ENCODE measurements at places on chromosomes 6 and 20.

DNA sequence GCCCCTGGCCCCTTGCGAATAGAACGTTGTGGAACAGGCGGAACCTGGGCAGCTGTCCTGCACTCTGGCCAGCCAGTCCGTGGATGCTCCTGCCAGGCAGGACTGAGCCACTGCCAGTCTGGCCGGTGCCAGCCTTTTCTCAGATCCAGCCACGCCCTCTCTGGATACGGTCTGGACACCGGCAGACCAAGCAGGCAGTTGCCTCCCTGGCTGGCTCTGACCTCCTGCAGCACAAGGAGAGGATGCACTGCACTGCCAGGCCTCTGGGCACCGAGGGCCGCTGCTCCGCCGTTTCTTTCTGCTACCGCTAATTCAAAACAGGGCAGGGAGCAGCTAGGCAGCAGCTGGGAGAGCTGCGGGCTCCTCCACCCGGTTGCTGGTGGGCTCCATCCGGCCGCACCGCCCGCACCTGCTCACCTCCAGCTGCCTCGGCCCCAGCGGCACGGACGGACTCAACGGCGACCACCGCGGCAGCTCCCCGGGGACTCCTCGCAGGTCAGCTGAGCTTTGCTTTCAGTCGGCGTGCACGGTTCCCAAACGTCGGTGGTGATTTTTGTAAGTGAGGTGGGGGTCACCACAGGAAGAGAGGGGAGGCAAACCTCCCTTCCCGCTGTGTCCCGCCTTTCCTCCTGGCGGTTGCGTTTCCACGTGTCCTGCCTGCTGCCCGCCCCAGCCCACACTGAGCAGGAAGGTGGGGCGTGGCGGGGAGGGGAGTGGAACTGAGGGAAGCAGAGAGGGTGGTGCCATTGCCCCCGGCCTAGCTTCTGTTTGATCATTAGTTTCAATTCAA is 30.3 kb upstream of the AFDN start:
- DNase-seq = no peak

DNA sequence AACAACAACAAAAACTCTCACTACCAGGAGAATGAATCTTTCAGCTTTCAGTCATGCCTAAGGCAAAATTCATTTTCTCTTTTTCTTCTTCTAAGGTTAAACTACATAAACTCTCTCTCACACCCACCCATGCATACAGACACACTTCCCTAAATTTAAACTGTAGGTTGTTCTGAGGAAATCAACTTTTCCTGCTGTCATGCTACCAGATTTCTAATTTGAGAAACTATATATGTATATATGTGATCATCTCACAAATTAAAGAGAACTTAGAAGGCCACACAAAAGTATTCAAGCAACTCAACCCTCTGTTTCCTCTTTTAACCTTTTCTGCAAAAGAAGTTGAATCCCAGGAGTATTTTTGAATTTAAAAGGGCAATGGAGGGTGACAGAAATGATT is 532.5 kb downstream of the KIF16B start:
- peak; percentile 59 for DNase-seq

DNA sequence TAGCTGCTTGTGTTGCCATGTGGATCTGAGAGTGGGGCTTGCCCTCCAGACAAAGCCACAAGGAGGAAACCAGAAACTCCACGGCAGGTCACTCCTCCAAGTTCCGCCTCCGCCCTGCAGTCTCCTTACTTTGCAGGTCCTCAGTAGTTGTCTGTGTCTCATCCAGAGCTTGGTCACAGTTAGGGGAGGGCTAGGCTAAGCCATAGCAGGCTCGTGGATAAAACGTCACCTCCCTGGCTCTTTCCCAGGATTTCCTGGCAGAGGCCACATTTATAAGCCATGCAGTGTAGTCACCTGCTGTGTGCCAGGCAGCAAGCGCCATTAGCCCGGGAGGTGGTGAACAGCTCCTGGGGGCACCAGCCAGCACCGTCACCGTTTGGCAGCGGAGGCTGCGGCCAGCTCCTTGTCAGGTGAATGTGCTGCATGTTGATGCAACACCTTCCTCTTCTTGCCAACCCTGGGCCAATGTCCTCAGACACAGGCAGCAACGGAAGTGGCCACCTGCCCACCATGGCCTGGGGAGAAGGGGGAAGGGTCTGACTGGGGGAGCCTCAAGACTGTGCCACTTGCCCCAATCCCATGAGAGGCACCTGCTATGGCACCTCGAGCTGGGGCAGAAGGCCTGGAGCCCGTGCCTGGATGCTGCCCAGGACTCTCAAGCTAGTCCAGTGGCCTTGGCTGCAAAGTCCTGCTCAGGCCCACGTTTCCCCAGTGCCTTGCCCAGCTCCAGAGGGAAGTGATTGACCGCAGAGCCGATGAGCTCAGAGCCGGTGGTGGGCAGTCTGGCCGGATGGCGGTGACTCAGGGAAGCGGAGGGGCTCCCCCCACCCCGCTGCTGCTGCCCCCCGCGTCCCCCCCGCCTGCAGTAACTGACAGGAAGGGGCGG is 39.0 kb upstream of the SLCO4A1 start:
- peak; percentile 87 for DNase-seq

DNA sequence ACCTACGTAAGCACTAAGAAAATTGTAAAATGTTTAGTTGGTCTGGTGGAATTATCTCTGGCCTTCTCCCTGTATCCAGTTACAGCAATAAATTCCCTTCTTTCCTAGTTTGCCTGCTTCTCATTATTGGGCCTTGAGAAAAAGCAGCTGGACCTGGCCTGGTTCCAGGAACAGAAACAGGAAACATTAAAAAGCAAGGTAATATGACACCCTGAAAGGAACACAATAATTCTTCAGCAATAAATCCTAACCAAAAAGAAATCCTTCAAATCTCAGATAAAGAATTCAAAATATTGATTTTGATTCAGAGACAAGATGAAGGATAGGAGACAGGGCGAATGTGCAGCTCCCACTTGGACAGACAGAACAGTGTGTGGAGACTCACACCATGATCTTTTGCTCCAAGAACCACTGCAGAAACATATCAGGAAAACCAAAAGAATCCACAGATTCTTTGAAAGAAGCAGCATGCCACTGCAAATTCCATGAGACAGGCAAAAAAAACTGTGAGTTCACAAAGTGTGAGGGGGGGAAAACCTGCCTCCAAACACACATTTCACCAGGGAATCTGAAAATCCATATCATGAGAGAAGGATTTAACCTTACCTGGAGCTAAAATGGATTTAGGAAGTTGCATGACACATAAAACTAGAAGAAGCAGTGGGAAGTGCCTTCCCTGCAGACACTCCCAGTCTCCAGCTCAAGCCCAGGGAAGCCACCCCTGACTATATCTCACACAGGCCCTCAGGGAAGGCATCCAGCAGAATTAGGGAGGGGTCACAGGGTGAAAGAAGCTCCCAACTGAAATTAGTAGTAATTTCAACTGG is 28.9 kb downstream of the TREM1 start:
- DNase-seq = no peak

DNA sequence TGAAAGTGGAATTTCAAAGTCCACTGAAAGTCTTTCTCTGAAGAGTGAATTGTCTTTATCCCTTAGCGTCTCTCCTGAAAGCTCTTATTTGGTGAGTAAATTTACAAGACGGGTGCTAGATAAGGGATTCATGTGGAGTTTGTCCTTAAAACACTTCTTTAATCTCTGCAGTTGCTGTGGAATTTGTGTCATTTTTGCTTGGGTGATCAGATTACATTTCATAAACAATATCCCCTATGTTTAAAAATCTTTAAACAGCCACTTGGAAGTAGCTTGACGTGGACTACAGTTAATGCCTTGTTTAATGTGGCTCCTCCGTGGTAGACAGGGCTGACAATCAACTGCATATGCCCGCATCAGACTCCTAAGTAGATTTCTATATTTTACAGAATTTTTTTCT is 175.4 kb upstream of the ZNF217 start:
- no peak for DNase-seq

GRCh38 chr6:163500105-163500504 is 85.6 kb downstream of the QKI start:
- DNase-seq = no peak

DNA sequence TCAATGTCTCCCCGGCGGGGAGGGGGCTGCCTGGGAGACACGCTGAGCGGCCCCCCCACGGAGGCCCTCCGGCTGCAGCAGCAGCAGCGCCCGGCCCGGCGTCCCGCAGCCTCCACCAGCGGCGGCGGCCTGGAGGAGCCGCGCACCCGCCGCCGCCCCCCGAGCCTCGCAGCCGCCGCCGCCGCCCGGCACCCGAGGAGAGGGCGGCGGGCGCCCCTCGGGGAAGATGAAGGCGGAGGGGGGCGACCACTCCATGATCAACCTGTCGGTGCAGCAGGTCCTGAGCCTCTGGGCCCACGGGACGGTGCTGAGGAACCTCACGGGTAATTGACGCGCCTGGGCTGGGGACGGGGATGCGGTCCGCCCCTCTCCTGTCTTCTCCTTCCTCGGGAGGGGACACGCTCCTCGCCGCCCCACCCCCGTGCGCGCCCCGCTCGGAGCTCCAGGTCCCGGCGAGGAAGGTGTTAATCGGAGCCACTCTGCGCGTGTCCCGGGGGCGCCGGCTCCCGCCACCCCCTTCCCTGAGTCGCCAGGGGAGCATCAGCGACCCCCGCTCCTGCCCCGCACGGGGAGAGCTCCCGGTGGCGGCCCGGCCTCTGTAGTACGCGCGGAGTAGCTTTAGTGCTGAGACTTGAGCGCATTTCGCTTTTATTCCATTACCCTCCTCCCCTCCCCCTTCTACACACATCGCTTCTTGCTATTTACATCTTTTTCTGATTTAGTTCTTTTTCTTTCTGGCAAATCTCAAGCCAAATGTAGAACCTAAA is 686 bp downstream of the TMEM170B start:
- DNase-seq = peak; percentile 42

DNA sequence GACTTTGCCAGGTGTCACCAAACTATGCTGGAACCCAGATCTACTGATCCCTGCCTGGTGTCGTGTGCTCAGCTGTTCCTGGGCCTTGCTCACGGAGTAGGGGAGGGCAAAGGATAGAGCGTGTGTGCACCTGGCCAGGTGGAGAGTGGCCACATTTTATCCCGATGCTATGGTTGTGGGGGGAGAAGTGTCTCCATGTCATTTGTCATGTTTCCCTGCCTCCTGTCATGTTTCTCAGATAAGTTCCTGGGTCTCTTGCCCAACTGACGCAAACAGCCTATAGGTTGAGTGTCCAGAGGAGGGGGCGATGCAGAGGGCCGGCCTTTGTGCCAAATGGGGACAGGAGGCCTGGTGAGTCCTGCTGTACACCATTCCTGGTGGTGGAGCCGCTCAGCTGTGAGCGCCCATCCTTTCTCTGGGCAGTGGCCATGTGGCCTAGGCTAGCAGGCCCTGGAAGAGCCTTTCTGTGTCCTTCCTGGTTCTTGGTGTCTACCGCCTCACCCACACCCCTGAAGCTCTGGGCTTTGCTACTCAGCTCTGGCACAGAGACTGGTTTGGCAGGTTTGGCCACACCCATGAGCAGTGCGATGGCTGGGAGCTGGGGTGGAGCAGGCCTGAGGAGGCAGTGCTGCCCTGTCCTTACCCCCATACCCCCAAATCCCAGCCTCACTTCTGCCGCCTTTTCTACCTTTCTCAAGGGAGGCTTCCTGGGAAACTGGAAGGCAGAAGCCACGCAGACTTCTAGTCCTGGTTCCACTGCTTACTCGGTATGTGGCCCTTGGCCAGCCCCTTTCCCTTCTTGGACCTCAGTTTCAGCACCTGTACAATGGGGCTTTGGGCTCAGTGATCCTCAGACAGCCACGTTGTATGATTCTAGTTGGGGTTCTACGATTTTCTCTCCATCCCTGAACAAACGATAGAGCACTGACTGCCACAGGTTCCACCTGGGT is 32.3 kb upstream of the EPB41L1 start:
- no peak for DNase-seq

GRCh38 chr20:62739581-62740285 is 31.1 kb downstream of the NTSR1 start:
- peak; percentile 69 for DNase-seq

- no peak for DNase-seq
Observed at GRCh38 chr6:49549691-49550491, 577 bp upstream of the C6orf141 start.

DNA sequence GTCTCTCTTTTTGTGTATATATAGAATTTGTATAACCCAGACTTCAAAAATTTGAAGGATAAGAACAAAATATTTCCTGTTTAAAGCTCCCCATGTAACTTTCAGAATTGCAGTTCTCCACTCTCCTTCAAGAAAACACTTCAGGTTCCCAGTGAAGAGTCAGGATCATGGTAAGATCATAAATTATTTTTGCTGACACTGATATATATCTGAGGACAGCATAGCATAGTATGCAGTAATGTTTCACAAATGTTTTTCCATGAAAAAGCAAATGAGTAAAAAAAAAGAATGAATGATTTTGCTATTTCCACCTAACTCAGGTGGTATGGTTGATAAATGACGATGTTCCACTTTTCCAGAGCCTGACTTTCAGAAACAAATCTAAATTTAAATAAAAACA is 545.6 kb upstream of the EPHA7 start:
- no peak for DNase-seq

DNA sequence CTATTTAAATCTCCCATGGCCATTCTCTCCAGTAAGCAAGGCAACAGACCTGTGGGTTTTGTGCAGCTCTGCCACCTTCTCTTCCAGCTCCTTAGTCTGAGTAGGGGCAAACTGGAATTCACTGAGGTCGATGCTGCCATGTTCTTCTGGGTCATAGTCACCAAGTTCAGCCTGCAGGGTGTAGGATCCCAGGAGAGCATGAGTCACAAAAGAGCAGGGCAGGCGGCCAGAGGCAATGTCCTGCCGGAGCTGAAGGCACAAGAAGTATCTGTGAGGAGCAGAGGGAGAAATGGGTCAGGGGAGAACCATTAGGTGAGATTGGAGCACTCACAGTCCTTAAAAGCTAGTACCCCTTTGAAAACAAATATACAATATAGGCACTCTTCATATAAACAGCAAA is 73.7 kb downstream of the SMLR1 start:
- no peak for DNase-seq

- DNase-seq = peak; percentile 30
Observed at GRCh38 chr20:11248687-11249638, 575.2 kb upstream of the JAG1 start.

DNA sequence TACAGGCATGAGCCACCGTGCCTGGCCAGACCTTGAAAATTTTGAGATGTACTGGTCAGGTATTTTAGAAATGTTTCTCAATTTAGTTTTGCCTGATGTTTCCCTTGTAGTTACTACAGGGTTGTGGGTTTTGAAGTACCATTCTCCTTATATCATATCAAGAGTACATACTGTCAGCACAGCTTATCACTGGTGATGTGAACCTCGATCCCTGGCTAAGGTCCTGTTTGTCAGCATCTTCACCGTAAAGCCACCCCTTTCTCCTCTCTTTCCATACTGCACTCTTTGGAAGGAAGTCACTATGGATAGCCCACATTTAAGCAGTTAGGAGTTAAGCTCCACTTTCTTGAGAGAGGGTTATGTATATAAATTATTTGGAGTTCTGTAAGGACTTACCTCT is 27.8 kb downstream of the PHACTR2 start:
- DNase-seq = no peak

- DNase-seq = peak; percentile 33
Observed at GRCh38 chr20:62413896-62414481, 6.9 kb upstream of the CABLES2 start.

GRCh38 chr6:34022250-34022872 is 123.5 kb downstream of the GRM4 start:
- peak; percentile 27 for DNase-seq

DNA sequence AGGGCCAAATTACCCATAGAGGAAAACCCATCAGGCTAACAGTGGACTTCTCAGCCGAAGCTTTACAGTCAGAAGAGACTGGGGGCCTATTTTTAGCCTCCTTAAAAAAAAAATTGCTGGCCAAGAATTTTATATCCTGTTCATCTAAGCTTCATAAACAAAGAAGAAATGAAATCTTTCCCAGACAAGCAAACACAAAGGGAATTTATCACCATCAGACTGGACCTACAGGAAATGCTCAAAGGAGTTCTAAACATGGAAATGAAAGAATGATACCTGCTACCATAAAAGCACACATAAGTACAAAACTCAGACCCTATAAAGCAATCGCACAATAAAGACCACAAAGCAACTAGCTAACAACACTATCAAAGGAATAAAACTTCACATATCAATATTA is 19.3 kb downstream of the DTNBP1 start:
- DNase-seq = no peak

All from hematopoietic multipotent progenitor cell treated with erythropoietin and hydrocortisone succinate and interleukin-3 and kit ligand, for 4 days (in vitro differentiated cells).